ENCODE measurements at places on chromosomes 7 and 10.

- no peak for DNase-seq
These were observed 359.2 kb upstream of the AOAH start for GRCh38 chr7:37083311-37084096.

DNA sequence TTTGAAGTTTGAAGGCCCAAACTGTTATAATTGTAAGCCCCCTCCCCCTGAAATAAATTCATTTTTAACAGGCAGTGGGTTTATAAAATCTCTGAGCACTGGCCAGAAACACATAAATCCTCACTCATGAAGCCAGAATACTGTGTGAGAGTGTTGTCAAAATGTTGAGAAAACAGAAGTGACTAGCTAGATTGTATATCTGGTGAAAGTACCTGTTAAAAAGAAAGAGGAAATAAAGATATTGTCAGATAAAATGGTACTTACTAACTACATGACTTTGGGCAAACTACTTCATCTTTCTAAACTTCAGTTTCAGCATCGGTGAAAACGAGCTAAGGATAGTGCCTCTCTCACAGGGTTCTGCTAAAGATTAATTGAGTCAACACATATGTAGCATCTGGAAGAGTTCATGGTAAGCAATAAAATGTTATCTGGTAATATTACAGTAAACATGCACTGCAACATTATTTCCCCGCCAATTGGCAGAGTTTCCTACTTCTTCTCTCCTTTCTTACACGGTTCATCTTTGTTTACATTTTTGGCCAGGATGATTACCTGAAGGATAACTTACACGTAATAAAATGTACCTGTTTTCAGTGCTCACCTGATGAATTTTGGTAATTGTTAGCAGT is 202.5 kb upstream of the CHRM2 start:
- DNase-seq: no peak

- DNase-seq: no peak
These were observed 2.6 kb upstream of the VIPR2 start for GRCh38 chr7:159147246-159147645.

- no peak for DNase-seq
These were observed 573.5 kb downstream of the KIF20B start for GRCh38 chr10:90274721-90275468.

DNA sequence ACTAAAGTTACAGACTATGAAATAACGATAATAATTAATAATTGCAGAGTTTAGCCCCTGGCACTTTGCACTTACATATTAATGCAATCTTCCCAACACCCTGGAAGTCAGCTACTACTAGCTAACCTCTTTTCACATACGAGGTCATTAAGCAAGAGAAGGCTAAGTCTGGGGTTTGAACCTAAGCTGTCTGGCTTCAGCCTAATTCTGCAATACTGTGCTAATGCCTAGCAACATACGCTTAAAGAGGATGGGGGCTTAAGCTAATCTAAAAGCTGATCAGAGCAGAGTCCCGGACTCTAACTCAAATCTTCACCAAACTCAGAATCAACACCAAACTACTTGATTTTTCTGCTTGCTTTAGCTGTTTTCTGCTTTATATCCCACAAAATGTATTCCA is 168.7 kb upstream of the GNAI1 start:
- DNase-seq: no peak

- no peak for DNase-seq
These were observed 23.5 kb downstream of the STN1 start for GRCh38 chr10:103894441-103894864.

GRCh38 chr10:119447421-119447820 is 95.1 kb downstream of the RGS10 start:
- no peak for DNase-seq

DNA sequence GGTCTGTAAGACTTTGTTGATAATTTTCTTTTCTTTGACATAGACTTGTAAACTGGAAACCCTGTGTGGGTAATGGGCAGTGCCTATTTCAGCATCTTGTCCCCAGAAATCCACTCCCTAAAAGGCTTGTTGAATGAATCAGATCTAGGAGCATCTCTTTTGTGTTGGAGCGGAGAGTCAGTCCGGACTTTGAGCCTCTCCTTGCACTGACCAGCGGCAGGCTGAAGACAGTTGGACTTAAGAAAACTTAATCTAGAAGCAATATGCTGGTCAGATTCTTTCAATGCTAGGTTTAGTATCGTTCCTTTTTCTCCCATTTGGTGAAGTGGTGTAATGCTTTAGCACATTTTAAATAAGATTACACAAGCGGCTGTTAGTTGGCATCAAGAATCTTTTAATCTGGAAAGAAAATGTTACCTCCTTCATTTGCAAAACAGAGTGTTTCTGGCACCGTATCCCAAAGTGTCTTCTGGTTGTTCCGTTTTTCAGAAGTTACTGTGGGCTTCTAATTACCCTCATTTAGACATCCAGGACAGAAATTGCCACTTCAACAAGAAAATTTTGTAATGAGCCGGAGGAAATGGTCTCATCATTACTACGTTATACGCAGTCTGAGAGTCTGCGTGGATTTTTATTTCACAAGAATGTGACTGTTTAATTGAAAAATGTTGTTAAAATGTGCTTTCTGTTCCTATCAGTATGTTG is 74.7 kb downstream of the CUX1 start:
- no peak for DNase-seq

GRCh38 chr10:89431977-89432376 is 17.6 kb downstream of the IFIT5 start:
- no peak for DNase-seq

- no peak for DNase-seq
These were observed 121.6 kb upstream of the KLF6 start for GRCh38 chr10:3906511-3907111.

- no peak for DNase-seq
These were observed 106.7 kb downstream of the TES start for GRCh38 chr7:116316838-116317628.

DNA sequence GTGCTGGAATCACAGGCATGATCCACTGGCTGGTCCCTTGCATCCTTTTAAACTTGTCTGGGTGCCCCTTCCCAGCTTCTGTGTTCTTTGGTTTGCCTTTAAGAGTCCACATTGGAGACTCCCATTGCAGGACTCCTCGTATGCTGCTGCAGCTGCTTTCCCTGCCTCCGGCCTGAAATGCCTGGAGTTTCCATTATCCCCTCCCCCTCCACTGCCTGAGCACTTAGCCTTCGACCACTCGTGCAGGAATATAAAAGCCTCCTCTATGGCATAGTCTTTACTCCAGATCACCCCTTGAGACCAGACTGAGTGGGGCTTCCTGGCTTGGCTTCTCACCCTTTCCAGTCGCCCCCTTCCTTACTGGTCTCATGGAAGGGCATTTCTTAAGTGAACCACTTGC is 80.2 kb downstream of the RHOBTB1 start:
- DNase-seq: no peak

DNA sequence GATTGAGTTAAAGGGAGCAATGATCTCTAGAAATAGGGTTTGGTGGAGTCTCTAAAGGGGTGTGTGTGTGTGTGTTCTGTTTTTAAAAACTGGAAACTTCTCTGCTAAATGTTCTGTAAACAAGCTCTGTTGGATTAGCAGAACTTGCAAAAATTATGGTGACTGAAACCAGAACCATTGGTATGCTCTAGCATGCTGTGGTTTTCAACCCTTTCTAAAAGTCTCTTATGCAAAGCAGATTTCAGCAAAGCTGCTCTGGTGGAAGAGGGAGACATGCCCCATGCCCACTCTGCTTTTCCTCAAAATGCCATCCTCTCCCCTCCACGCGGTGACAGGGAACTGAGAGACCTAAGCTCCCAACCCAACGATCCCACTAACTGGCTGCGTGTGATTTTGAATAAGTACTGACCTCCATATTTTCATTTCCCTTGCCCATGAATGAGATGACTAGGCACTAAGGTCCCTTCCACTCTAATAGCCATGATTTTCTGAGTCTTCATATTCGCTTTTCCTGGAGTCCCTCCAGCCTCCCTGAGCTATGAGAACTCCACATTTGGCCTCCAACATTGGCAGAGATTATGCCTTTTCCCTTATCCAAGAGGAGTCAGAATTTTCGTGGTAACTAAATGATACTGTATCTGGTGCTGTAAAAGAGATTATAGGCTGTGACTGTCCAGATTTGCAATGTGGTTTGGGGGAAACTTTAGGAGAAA is 117.3 kb upstream of the PALS2 start:
- no peak for DNase-seq

- DNase-seq: no peak
These were observed 61.8 kb upstream of the LRRC18 start for GRCh38 chr10:49001402-49001801.

GRCh38 chr7:101628522-101628921 is 574 bp downstream of the MYL10 start:
- DNase-seq: no peak

DNA sequence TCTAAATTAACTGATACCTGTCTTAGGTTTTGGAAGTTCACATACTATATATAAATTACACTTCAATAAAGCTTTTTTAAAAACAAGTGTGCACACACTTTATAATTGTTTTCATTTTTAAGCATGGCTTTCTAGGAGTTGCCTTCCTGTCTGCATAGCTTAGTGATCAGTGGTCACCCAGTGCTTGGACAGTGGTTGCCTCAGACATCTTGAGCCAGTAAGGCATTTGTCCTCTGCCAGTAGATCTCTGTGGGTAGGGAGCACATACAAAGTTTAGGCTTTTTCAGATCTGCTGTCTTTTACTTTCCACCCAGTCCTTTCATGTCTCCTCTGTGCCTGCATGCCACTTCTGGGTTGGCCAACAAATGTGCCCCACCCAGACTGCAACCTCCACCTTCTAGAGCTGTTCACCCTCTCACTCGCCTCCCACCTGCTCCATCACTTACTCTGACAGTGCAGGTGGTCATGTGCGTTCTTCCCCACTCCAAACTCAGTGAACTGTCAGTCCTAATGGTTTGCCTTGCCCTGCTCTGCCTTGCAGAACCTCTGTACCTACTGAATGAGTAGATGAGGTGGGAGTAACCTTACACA is 31.7 kb downstream of the TPST1 start:
- peak; percentile 16 for DNase-seq

DNA sequence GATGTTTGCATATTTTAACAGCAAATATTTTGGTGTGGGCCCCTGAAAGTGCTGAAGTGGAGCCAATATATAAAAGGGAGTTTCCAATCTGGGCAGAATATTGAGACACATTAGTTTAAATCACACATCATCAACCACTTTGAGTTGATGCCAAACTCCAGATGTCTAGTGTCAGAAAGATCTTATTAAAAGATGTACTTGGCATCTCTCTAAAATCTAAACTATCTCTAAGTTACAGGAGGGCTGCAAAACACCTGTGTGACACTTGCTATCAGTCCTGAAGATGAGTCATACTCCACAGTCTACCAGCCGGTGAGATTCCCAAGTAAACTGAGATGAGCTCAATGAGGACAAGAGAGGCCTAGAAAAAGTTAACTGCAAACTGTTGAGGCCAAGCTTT is 11.4 kb downstream of the JAZF1 start:
- no peak for DNase-seq

GRCh38 chr7:2515424-2516193 is 4.0 kb upstream of the LFNG start:
- no peak for DNase-seq
